ENCODE measurements at places on chromosomes 7 and 10.

DNA sequence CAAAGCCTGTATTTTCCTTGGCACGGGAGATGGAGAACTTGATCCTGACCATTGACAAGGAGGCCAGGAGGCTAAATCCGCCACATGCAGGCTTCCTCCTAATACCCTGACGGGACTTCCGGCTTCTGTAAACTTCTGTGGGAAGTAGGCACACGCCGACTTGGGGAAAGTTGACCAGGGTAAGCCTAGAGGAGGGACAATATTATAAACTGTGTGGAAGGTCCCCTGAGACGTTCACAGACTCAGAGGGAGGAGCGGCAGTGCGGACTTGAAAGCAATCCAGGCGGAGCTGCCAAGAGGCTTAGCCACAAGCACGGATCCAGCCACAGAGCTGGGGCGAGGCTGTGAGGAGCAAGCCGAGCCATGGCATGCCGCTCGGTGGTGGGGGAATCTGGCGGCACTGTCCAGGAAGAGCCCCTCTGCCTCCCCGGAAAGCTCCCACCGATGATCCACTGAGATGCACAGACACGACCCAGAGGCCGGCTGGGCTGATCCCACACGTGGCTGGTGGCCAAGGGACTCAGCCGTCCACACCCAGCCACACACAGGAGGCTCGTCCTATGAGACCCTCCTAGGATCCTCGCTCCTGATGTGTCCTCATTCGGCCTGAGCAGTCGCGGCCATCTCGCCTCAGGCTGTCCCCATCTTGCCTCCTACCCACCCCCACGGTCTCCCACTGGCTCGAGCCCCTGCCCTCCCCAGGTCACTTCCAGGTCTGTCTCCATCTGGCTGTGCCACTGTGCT lies 40.0 kb upstream of the INSIG1 start:
- peak; percentile 94 for DNase-seq

- no peak for DNase-seq
Measured at GRCh38 chr7:114740095-114740494, 181.8 kb upstream of the MDFIC start.

- no peak for DNase-seq
Measured at GRCh38 chr10:11164551-11164802, 146.8 kb downstream of the CELF2 start.

GRCh38 chr10:125468278-125468677 lies 214.7 kb downstream of the TEX36 start:
- DNase-seq: no peak

- no peak for DNase-seq
Measured at GRCh38 chr10:396535-397220, 261.4 kb downstream of the ZMYND11 start.

DNA sequence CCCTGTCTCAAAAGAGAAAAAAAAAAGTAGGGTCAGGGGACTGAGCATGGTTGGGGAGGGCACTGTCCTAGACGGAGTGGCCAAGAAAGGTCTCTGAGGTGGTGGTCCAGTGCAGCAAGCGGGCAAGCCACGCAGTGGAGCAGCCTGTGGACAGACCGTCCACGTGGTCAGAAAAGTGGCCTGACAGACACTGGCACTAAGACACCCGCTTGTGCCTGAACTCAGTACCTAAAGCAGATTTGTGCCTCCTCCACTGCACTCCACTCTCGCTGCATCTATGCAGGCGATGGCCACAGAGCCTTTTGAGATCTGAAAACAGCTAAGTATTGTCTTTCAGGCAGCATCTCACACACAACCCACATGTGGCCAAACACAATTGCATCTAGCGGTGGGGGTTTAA lies 8.8 kb downstream of the ASB10 start:
- DNase-seq: no peak

GRCh38 chr7:94698275-94698674 lies 42.3 kb upstream of the SGCE start:
- DNase-seq: peak; percentile 80

DNA sequence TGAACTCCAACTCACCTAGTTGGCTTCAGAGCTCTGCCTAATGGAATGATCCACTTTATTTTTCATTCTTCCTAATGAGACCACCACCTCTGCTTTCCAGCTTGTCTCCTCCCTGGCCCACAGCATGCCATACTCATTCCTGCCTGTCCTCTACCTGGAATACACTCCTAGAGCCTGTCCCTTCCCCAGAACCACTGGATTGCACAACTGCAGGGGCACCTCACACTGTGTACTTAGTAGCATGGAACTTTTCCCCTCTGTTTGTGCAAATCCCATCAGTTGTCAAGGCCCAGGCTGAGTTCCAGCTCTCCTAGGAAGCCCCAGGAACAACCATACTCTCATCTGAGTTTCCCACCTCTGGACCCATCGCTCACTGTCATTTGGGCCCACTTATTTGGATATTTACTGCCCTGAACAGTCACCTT lies 15.6 kb downstream of the ALDH18A1 start:
- DNase-seq: no peak

GRCh38 chr10:28878236-28878970 lies 201.1 kb downstream of the BAMBI start:
- DNase-seq: no peak

GRCh38 chr7:14271441-14271840 lies 282.0 kb upstream of the ETV1 start:
- DNase-seq: no peak

DNA sequence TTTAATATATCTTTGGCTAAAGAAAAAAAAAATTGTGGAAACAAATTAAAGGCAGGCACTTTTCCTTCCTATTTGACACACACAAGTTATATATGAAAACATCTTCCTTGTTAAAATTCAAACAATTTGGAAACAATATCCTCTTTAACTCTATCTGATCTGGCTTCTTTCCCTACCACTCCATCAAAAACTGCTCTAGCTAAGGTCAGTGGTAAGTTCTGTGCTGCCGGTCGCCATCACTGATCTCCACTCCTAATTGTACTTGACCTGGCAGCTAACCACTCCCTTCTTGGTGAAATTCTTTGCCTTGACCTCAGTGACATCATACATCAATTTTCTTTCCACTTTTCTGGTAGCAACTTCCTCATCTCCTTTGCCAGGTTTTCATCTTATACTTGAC lies 47.9 kb upstream of the MRLN start:
- no peak for DNase-seq

DNA sequence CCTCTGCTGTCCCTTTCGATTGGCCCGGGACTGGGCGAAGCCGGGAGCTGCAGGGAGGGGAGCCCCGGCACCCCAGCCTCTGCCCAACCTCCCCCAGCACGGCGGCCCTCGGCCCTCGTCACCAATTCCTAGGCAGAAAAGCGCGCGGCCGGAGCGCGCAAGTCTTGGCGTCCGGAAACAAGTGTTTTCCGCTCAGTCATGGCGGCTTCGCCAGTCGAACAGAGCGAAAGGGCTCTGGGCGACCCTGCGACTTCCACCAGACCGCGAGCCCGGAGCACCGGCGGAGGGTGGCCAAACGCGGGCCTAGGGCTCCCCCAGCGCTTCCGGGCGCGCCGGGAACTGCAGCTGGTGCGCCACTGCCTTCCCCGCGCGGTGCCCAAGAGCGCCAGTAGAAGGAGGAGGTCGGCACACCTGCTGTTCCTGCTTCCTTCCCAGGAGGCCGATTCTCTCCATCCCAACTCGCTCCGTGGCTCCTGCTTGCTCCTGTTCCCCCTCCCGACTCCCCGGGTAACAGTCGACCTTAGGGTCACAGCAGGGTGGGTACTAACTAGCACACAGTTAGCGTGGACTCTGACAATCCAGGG lies 729.9 kb downstream of the ZWINT start:
- DNase-seq: peak; percentile 21
